Stimulated activated CD4-positive, alpha-beta T cell treated with anti-CD3 and anti-CD28 coated beads, Interleukin-2, amount 100 ng/mL, for 24 hours (primary cell): ENCODE measurements at places on chromosomes 2 and 18.

DNA sequence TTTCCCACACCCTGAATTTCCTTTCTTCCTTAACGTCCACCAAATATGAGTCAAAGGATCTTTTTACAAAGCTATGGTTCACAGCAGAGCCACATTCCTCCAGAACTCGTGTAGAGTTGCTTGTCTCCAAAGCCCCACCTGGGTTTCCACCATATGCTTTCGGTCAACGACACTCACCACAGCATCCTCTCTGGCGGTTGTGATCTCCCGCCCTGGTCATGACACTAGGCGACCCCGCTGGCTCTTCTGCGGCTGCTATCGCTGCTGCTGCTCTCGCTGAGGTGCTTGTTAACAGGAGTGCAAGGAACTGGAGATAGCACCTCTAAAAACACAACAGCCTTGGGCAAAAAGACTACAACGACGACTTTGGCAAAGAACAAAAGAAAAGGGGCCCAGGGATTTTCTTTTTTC is 340 bp downstream of the SLC40A1 start:
- peak; percentile 40 for DNase-seq

DNA sequence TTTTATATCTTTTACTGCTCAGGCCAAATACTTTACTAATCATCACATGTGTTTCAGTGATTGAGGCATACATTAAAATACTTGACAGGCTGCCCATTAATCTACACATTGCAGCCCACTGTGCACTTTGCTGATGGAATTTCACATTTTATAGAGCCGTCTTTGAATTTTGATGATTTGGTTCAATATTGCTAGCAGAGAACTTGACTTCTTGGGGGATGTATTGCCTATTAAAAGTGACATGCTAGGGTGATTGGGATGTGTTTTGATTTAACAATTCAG is 1291.0 kb upstream of the GYPC start:
- DNase-seq = no peak

DNA sequence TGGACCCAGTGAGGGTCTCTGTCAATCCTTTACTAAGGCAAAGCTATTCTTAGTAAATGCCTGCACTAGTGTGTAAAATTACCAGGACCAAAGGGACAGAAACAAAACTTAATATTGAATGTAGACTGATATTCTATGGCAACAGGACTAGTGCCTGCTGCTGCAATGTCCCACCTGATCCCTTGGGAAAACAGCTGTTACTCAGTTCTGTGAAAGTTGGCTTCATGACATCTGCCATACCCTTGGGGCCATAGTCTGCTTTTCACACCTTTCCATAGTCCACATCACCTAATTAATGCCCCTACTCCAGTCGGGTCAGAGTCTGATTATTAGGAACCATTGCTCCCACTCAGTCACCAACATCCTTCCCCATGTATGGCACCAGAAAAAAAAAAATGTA is 14.5 kb downstream of the DNAJC27 start:
- no peak for DNase-seq

- DNase-seq = no peak
Measured at GRCh38 chr2:119749477-119750012, 10.2 kb upstream of the PTPN4 start.

DNA sequence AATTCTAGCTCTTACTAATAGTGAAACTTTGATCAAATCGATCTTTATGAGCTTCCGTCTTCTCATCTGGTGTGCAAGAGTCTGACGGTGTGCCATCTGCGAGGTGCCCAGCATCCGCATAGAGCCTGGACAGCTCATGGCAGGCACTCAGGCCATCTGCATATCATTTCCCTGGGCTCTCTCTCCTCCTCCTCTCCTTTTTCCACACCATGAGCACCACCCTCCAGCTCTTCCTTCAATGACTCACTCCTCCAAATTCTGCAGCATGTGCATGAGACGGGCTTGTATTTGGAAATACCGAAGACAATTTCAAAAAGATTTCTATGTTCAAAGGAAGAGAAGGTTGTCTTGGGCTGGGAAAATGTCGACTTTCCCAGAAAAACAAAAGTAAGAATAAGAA is 161.1 kb downstream of the CCBE1 start:
- no peak for DNase-seq

DNA sequence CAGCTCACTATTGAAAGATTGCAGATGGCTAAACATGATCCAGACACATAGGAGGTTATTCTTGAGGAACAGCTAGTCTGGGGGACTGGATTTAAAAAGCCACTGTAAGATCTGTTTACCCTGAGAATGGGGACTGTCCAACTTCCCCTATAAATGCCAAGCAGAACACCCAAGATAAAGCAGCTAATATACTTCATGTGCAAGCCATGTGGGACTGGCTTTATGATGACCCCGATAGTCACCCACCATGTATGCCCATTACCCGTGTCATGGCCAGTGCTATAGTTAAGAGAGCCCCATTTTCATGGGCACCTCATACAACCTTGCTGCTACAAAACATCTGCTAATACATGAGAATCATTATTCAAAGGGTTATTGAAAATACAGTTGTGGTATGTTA is 16.0 kb downstream of the YPEL5 start:
- no peak for DNase-seq

GRCh38 chr2:202436626-202437025 is 60.5 kb downstream of the BMPR2 start:
- no peak for DNase-seq

DNA sequence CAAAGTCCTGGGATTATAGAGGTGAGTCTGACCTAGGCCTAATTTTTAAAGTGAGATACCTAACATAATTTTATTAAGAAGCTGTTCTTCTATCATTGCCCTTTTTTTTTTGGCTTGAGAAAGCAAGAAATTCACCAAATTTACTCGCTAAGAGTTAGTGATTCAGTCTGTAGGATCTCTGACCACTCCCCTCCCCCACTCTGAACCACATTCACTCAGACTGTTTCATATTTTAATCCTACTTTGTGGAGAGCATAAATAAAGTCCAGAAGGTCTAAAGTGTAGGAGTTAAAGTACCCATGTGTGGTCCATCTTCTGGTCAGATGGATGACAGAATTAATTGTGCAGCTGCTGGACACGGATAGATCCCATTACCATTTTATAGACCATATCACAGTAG is 115.8 kb upstream of the MGAT5 start:
- no peak for DNase-seq

DNA sequence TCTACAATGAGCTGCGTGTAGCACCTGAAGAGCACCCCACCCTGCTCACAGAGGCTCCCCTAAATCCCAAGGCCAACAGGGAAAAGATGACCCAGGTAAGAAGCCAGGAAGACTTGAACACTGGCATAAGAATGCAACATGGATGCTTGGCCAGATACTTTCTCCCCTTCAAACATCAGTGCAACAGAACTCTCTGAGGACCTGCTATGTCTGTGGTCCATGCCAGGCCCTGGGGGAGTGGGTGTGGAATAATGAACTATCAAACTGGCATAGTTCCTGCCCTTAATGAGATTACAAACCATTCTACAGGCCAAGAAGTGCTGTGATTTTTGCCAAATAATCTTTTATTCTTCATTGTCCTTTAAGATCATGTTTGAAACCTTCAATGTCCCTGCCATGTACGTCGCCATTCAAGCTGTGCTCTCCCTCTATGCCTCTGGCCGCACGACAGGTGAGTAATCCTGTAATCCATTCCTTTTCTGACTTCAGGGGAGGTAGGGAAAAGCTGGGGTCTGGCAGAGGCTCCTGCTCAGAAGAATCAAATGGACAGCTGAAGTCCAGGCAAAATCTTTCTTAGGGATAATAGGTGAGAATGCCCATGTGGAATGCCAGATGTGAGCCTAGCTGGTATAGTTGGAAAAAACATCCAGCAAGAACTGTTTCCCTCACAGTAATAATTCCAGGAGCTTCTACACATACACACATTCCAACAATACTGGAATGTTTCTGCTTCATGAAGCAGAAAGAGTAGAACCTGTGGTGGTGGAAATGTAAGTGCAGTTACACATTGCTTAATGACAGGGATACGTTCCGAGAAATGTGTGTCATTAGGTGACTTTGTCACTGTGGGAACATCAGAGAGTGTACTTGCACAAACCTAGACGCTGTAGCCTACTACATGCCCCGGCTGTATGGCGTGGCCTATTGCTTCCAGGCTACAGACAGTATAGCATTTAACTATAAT is 16.2 kb downstream of the ACTG2 start:
- no peak for DNase-seq

GRCh38 chr2:66815886-66816285 is 381.0 kb downstream of the MEIS1 start:
- DNase-seq = no peak

- no peak for DNase-seq
Measured at GRCh38 chr18:13643261-13643751, 83.1 kb downstream of the FAM210A start.

DNA sequence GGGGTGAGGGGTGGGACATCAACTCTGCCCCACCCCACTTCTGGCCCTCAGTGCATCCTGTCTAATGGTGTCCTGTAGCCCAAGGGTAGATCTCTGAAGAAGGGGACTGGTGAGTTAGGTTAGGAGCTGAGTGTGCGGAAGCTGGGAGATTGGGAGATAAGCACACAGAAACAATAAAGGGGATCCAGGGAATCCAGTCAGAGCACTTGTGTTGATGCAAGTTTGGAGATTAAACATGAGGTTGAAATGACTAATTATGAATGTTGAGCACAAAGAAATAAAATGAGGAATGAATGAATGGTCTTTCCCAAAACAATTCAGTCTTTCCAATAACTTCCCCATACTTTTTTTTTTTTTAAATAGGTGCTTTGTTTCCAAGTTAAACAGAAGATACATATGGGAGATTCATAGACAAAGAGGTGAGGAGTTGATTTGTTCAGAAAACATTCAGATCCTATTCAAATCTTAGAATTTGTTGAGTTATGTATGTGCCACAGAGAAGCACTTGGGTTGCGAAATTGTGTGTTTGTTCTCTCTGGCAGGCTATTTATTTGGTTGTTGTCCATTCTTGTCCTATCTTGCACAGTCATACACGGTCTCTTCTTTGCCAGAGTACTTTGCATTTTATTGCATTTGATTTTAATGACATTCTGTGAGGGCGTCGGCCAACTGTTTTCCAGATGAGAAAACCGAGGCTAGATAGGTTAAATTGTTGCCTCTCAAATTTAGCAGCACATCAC is 31.6 kb upstream of the NABP1 start:
- no peak for DNase-seq

DNA sequence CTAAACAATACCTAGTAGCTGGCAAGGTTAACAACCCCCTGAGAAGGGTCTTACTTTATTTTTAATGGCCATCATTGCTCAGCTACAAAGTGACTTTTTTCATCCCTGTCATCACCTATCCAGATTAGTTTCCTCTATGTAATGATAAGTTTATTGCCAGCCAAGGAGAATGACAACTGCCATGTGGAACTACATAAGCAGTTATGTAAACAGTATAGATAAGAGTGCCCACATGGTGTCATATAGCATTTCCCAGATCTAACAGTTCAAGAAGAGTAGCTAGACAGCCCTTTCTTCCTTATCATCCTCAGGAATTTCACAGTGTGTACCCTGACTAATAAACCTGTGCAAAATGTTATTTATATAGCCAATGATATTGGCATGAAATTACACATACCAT is 240.2 kb upstream of the PIK3C3 start:
- DNase-seq = no peak

DNA sequence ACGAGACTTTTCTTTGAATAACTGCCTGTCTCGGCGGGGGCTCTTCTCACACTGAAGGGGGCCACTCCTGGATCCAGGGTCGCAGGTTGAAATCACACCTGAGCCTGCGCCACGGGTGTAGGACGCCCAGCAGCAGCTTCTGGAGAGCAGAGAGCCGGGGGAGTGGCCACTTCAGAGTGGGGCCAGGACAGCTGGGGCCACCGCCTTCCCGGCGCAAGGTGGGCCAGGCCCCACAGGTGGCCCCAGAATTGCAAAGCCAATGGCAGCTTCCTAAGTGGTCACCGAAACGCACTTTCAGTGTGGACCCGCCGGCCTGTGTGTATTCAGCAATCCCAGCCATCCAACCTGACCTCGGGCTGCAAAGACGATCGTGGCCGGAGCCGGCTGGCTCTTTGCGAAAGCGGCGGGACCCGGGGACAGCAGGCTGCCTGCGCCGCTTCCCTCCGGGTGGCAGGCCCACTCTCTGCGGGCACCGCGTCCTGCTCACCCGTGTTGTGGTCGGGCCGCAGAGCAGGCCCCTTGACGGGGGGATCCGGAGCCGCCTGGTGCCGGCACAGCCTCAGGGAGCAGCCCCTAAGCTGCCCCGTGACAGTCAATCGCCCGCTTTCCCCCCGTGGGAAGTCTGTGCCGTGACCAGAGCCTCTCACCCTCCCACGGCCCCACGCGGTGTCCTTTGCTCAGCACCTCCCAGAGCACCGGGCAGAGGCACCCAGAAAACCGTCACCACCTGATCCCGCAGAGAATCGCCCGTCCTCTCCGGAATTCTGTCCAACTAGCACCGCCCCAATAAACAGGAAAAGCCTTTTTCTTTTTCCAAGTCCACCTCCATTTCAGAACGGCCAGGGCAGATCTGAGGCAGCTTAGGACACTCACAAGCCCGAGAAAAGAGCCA is 144.7 kb downstream of the ZNF516 start:
- no peak for DNase-seq

DNA sequence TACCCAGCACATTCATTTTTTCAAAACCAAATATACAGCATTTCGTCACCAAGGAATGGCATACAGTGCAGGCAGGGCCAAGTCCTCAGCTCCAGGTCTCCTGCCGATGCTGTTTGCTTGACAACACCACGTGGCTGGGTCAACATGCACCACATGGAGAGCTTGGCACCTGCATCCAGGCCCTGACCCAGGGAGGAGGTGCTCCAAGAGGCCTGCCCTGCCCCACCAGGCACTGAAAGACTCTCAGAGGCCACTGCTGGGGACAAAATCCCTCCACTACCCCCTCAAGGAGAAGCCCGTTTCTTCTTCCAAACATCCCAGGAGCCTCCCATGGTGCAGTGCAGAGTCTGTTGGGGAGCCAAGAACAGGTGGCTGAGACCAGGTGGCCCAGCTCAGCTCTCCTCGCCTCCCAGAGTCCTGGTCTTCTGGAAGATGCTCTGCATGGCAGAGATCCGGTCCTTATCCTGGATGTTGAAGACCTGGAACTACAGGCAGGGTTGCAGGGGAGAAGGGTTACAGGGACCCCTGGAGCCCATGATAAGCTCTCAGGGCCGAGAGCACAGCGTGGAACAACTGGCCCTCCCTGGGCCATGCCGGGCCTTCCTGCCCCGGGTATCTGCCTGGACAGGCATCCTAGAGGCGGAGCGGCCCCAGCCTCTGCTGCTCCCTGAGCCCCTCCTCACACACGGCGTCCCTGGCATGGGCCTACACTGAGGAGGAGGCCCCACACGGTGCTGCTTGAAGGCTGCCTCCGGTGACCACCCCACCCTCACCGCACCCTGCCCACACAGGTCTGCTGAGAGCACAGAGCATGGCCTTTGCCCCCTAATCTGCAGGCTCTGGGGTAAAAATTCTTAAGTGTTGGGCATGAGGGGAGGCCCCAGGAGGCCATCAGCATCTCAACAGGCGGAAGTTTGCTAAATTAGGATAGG is 9.0 kb downstream of the MAB21L4 start:
- no peak for DNase-seq

DNA sequence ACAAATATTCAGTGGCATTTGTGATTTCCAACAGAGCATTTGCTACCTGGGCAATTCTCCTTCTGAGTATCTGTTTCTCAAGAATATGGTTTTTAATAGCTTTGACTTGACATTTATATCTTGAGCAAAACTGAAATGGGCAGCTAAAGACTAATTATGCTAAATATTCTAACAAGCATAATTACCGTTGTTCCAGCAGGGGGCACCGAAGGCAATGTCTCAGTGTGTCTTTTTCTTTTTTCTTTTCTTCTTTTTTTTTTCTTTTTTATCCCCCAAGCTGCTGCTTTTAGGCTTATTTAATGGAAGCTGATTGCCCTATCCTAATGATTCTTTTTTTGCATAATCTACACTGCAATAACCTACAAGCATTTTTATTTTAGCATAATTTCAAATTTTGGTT is 138.9 kb upstream of the NABP1 start:
- DNase-seq = peak; percentile 47
